ENCODE measurements at places on chromosomes 6 and 20.

GRCh38 chr6:16236631-16237199, 1.7 kb upstream of the GMPR start:
- peak; percentile 21 for DNase-seq

- no peak for DNase-seq
Measured at GRCh38 chr20:63627751-63628245, 897 bp upstream of the GMEB2 start.

DNA sequence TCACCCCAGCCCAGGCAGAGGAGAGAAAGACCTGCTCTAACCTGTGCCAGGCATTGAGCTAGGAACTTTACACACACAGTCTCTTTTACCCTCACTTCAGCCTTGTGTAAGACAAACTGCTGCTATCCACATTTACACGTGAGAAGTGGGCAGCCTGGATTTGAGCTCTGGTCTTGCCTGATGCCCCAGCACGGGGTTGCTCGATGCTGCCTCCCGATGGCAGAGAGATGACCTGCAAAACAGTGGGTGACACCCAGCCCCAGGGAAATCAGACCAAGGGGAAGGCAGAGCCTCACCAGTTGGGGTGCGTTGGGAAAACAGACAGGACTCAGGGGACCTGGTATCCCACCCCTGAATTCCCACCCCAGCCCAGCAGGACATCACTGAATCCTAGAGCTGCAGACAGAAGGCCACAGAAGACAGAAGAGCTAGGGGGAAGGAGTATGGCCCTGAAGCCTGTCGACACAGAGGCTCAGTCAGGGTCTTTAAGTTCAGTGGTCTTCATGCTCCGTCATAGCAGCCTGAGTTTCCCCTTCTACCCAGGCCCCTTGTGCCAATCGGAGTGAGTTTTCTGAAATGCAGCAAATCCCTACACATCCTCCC, 990 bp downstream of the BPI start:
- DNase-seq, result no peak

DNA sequence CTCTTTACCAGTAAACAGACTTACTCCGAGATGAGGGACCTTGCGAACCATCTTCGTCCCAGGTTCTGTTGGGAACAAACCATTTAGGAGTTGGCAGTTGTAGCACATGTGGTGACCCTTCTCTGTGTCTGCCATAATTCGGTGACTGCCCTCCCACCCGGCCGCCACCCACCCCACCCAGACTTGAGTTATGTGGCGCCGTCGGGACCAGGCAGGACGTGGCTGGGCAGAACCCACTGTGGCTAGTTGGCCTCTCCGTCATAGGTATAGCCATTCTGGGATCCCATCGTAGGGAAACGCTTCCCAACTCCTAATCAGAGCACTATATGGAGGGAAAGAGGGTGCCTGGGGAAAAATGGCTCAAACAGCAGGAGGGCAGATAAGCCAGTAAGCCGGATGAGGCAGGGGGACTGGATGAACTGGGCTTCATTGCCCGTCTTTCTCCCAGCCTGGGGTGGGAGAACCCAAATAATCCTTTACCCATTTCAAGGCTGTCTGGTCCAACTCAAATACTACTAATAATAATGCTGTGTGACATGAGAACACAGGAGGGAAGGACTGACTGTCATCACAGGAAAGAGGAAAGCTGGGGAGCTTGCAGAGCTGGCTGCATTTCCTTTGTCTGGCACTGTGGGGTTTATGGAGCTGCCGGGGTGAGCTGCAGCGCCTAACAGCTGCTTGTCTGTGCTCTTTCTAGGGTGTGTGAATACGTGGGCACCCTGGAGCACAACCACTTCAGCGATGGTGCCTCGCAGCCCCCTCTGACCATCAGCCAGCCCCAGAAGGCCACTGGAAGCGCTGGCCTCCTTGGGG, 73.0 kb upstream of the PBOV1 start:
- DNase-seq, result no peak

- no peak for DNase-seq
Measured at GRCh38 chr6:39561536-39562266, 163.5 kb downstream of the KIF6 start.

- no peak for DNase-seq
Measured at GRCh38 chr20:43682446-43682845, 15.5 kb downstream of the MYBL2 start.

GRCh38 chr6:136979206-136979605, 57.1 kb downstream of the SLC35D3 start:
- DNase-seq, result no peak

DNA sequence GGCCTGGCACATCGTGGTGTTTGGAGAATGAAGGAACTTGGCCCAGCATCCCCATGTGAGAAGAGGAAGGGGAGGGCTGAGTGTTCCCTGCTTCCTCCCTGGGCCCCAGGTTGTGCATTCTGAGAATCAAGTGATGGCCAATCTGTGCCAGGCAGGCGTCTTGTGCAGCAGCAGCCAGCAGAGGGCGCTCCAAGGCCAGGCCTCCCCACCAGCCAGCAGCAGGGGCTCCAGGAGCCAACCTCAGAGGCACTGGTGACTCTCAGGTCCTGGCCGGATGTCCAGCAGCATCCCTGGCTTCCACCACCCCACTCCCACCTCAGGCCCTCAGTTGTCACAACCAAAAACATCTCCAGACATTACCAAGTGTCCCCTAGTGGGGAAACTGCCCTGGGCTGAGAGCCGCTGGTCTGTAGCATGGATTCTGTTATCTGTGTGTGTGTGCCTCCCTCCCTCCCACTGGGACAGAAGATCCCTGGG, 192.0 kb downstream of the PREX1 start:
- DNase-seq, result no peak

GRCh38 chr20:31570735-31571617, 34.1 kb upstream of the ID1 start:
- no peak for DNase-seq

- DNase-seq, result no peak
Measured at GRCh38 chr6:168785720-168786511, 344.9 kb downstream of the SMOC2 start.

DNA sequence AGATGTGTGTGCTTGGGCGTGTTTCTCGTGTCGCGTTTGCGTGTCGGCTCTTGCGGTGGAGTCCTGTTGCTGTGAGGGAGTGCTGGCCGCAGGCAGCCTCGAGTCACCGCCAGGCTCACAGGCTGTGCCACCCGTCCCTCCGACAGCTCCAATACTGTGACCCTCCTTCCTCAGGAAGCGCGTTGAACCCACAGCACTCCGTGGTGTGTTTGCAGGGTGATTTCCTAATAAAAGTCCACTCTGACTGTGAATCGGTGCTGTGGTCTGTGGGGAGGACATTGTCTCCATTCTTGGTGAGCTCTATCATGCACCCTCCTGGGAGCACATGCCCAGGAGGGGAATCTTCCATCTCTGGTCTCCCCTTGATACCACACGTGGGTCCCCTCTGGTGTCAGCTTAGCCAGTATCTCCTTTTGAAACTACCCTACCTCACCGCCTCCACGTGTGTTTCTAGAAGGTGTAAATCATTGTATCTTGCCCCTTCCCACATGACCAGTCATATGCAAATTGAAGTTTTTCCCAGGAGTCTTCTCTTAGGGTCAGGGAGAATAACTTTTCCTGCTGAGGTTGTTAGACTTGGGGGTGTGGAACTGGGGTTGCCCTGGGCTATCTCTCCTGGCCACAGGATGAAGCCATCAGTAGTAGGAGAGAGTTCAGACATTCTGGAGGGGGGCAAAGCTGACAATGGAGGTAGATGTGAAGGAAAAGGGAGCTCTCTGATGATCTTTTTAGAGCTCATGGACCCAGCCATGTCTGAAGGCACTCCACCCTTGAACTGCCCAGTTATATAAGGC, 13.3 kb upstream of the PCMTD2 start:
- no peak for DNase-seq

DNA sequence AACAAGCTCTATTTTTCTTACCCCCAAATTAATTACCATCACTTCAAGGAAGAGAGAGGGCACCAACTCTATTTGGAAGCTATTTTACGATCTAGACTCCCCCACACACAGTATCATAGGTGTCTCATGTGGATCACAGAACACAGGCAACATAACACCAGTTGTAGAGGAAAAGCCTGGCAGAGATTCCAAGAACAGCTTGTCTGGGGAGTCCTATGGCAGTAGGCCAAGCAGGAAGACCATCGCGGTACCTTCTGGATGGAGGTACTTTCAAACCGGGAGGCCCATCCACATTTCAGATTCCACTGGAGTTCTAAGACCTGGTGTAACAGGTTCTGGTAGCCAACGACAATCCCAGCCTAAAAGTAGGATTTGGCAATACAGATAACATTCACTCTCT, 37.6 kb upstream of the SPDEF start:
- no peak for DNase-seq

GRCh38 chr20:24943731-24944130, 5.3 kb upstream of the CST7 start:
- DNase-seq, result no peak

GRCh38 chr6:636488-636887, 20.4 kb downstream of the HUS1B start:
- no peak for DNase-seq

GRCh38 chr6:33081098-33081824, 5.5 kb downstream of the HLA-DPB1 start:
- DNase-seq, result no peak

GRCh38 chr6:85537055-85537494, 56.6 kb downstream of the SNX14 start:
- no peak for DNase-seq

- DNase-seq, result no peak
Measured at GRCh38 chr20:15317546-15318232, 980.3 kb upstream of the FLRT3 start.

DNA sequence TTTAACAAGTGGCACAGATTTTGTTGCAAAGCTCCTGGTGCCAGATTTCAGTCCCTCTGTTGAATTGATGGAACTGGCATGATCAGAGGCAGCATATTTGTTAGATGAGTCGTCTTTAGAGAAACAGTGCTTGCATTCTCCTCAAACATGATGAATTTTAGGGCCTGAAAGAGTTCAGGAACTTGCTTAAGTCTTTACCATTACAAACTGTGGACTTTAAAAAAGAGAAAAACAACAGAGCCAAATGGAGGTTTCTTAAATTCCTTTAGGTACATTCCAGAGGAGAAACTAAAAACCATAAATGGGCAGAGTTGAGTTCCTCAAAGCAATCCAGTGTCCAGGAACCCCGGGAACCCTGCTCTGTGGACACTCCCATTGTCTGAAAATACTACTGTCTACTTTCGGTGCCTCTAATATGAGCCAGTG, 2.5 kb downstream of the GTF2H5 start:
- DNase-seq, result peak; percentile 63

GRCh38 chr6:27986928-27987725, 30.1 kb downstream of the OR2B6 start:
- DNase-seq, result no peak

DNA sequence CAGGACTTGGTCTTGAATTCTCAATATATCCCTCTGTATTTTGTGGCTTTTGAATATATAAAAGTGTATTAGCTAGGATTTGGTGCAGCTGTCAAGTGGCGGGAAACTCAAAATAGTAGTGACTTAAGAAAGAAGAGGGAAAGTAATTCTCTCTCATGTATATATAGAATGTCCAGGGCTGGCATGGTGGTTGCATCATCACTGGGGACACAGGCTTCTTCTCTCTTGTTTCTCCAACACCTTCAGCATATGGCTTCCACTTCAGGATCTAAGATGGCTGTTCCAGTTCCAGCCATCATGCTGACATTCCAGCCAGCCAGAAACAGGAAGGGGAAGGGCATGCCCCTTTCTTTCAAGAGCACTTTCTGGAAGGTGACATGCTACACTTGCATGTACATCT, 11.8 kb upstream of the GPR6 start:
- no peak for DNase-seq

DNA sequence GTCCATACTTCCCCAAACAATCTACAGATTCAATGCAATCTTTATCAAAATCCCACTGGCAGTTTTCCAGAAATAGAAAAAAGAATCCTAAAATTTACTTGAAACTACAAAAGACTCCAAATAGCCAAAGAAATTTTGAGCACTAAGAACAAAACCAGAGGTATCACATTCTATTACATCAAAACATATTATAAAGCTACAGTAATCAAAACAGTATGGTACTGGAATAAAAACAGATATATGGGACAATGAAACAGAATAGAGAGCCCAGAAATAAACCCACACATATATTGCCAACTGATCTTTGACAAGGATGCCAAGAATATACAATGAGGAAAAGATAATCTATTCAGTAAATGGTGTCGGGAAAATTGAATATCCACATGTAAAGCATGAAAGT, 46.0 kb upstream of the FBXO30 start:
- no peak for DNase-seq

DNA sequence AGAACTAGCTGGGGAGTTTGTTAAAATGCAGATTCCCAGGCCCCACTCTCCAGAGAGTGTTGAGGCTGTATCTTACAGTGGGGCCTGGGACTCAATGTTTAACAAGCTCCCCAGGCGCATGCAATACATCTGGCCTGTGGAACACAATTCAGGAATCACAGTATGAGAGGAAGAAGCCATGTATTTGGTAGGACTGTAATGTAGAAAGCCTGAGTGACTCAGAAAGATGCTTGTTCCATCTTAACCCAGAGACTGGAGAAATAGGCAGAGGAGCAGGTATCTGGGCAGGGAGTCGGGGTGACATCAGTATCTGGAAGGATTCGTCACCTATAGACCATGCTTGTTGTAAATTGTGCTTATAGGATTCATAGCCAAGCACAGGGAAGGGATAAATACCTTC, 90.5 kb downstream of the UNC5CL start:
- DNase-seq, result no peak

DNA sequence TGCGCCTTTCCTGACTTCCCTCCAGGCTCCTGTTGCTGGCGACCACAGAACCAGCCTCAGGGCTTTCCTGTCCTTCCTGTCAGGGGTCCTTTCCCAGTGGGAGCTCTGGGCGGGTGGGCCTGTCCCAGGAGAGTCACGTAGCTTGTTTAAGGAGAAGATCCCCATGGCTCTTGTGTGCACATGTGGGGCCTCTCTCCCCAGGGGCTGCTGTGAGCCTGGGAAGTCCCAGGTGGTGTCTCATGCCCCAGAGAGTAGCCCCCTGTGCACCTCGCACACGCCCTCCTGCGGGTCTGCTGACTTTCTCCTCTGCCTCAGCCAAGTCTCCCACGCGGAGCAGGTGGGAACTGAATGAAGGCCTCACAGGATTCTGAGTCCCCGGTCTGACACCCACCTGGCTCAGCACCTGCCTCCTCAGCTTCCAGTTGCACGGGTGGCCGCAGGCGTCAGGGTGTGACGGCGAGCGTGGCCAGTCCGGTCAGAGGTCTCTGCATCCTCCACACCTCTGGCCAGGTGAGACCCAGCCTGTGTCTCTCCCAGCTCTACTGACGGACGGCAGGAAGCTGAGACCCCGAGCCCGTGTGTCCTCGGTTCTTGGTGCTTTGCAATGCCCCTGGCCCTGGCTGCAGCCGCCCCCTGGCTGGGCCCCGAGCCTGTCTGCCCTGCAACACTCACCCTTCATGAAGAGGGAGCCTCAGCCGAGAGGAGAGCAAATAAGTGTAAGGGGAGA, 5.6 kb upstream of the NKAIN4 start:
- no peak for DNase-seq

GRCh38 chr6:139240161-139241010, 51.4 kb downstream of the TXLNB start:
- DNase-seq, result peak; percentile 89
